ENCODE measurements at places on chromosomes 6 and 20. TPM values are rescaled to one million over a fixed set of nuclear protein-coding genes. Genes with fewer than 3 reads are reported as not detected.

Gene C6orf15
- polyA plus RNA-seq = not detected

Gene QKI
- 218 TPM for polyA plus RNA-seq

Gene LTA
- not detected for polyA plus RNA-seq

Gene NSFL1C
- polyA plus RNA-seq = 32.1 TPM

Gene LEMD2
- polyA plus RNA-seq = 25.7 TPM

Gene CRISP1
- polyA plus RNA-seq = not detected

Gene PDRG1
- 14.5 TPM for polyA plus RNA-seq

Gene DNAH8
- not detected for polyA plus RNA-seq

Gene ZC2HC1B
- not detected for polyA plus RNA-seq

Gene BPIFB1
- polyA plus RNA-seq = not detected

Gene NR2E1
- polyA plus RNA-seq = not detected

Gene UNC93A
- polyA plus RNA-seq = not detected

Gene IL17F
- not detected for polyA plus RNA-seq

Gene HCK
- polyA plus RNA-seq = not detected
